ENCODE measurements at places on chromosomes 5 and 9.

GRCh38 chr5:159206368-159206767, 3.0 kb downstream of the RNF145 start:
- DNase-seq: no peak

DNA sequence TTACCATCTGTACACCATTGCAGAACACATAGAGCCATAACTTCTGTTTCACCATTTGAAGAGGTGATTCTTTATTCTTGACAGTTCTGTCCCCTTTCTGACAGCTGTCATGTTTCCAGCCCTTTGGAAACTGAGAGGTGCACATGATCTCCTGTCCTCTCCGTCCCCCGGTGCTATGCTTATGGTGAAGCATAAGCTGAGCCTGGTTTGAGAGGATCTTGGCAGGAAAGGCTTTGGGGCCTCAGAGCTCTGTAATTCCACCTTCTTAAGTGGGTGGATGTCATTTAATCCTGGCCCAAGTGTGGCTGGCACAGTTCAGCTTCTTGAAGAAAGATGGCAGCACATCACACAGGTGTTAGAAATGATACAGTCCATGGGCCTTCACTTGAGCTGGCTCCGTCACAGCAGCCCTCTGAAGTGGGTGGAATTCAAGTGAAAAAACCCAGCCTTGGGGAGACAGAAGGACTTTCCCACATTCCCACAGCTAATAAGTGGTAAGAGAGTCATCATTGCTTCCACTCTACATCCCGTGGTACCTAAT, 30.7 kb upstream of the GRPEL2 start:
- no peak for DNase-seq

- DNase-seq: no peak
These were observed 161.9 kb upstream of the GAS1 start for GRCh38 chr9:87109231-87109631.

GRCh38 chr9:70113403-70114022, 69.9 kb downstream of the MAMDC2 start:
- peak; percentile 3 for DNase-seq

DNA sequence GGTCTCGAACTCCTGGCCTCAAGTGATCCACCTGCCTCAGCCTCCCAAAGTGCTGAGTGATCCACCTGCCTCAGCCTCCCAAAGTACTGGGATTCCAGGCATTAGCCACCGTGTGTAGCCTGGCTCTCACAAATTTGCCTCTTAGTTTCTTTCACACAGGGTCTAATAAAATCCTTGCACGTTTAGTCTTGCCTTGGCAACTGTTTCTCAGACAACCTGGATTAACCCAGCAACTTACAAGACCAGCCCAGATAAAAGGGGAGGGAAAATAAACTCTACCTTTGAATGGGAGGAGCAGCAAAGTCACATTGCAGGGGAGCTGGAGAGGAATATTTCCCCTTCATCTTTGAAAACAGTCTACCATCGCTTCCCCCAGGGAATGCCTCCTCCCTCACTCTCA, 29.3 kb upstream of the GNA14 start:
- no peak for DNase-seq

Data from CD4-positive, alpha-beta T cell treated with Interleukin-12 subunit alpha and Interleukin-12 subunit beta, for 1 hour (primary cell).